ENCODE measurements at places on chromosomes 5 and 9.

DNA sequence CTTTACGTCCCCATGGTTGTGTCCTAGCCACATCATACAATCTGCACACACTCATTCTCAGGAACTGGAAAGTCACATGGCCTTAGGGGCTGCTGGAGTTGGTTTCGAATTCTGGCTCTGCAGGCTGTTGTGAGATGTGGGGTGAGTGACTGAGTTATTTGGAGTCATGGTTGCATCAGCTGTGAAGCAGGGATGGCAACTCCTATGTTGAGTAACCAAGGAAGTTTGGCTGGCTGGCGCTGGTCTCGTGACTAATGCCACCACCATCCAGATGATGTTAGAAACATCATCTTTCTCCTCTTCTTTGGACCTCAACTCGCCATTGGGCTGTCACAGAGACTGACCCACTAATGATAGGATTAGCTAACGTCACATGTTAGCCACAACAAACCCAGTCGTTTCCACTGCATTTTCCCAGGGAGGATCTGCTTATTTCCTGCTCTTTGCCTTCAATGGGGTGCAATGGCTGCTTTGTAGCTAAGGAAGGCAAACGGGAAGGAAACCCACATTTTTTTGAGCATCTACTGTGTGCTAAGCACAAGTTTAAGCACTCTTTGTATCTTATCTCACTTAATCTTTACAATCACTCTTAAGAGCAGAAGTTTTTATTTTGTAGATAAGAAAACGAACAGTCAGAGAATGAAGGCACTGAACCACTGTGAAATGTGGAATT lies 78.1 kb upstream of the UBTD2 start:
- DNase-seq = no peak

DNA sequence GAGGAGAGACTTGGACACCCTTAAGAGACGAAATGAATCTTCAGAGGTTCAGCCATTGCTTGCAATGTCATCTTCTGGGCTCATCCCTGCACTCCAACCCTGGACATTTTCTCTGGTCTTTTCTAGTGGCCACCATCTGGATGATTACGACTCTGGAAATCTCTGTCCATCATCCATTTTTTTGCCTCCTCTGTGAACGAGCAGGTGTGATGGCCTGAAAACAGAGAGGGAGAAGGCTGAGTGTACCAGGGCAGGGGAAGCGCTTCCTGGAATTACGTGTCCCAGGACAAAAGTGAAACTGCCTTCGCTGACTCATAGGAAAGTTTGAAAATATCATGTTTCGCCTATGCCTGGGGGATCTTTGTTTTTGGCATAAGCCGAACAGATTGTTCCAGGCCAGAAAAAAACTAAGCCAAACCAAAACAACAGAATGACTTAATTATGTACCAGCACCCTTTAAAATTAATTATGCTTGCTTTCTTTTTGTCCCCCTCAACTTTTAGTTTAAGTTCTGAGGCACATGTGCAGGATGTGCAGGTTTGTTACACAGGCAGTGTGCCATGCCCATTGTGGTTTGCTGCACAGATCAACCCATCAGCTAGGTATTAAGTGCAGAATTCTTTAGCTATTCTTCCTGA lies 31.9 kb downstream of the ANKRD33B start:
- no peak for DNase-seq

GRCh38 chr9:431701-432100 lies 217.0 kb downstream of the DOCK8 start:
- no peak for DNase-seq

DNA sequence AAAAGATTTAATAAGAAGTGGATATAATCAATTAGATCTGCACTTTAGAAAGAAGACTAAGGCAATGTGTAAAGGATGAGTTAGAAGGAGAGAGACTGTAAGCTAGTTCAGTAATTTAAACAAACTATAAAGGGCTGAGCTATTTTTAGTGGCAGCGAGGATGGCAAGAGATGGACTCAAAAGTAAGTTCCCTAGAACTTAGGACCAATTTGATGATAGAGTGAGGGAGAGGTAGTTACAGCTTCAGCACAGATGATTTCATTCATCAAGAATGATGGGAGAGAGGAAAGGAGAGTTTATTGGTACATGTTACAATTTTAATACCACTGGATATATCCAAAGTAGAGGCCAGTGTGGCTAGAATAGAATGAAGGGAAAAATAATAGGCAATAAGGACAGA lies 19.1 kb downstream of the NADK2 start:
- DNase-seq = no peak

Measured in NCI-H187 treated with DMSO at 0.1 percent for 48 hours (cell line).